Thyroid gland (tissue), 4 donors: ENCODE measurements at places on chromosomes 4 and X. TPM values are rescaled to one million over a fixed set of nuclear protein-coding genes. Genes with fewer than 3 reads are reported as not detected.

The BGN gene
- total RNA-seq, result 51.0 TPM

The ZFX gene
- total RNA-seq, result 64.9 TPM

The COL25A1 gene
- 7.6 TPM for total RNA-seq

The UGT8 gene
- 21.0 TPM for total RNA-seq

The GLRA2 gene
- not detected for total RNA-seq

The RXFP1 gene
- 0.78 TPM for total RNA-seq

The RAB9B gene
- 1.9 TPM for total RNA-seq

The ZCCHC12 gene
- total RNA-seq, result 1.2 TPM

The GPRIN3 gene
- total RNA-seq, result 7.5 TPM

The SLC9B1 gene
- total RNA-seq, result 1.2 TPM

The HAND2 gene
- 8.9 TPM for total RNA-seq

The RASL11B gene
- 0.54 TPM for total RNA-seq

The VCX2 gene
- total RNA-seq, result not detected

The FDCSP gene
- not detected for total RNA-seq

The FAM236B gene
- total RNA-seq, result not detected

The STARD8 gene
- 12.7 TPM for total RNA-seq

The SCML2 gene
- 2.6 TPM for total RNA-seq
